Mesenchymal stem cell (in vitro differentiated cells and primary cell): ENCODE measurements at places on chromosomes 1 and 21.

- DNase-seq, result no peak
- no peak overlapping the region for H3K4me3 ChIP-seq
- no peak overlapping the region for H3K27ac ChIP-seq
Observed at GRCh38 chr21:41972511-41973205, 18.8 kb upstream of the C2CD2 start.

GRCh38 chr21:35601211-35601610 lies 459.1 kb downstream of the SETD4 start:
- no peaks in the 10 kb centered on the region for H3K36me3 ChIP-seq
- H3K4me1 ChIP-seq, result no peaks in the 10 kb centered on the region
- no peak overlapping the region for H3K4me3 ChIP-seq
- no peaks in the 10 kb centered on the region for H3K27me3 ChIP-seq

DNA sequence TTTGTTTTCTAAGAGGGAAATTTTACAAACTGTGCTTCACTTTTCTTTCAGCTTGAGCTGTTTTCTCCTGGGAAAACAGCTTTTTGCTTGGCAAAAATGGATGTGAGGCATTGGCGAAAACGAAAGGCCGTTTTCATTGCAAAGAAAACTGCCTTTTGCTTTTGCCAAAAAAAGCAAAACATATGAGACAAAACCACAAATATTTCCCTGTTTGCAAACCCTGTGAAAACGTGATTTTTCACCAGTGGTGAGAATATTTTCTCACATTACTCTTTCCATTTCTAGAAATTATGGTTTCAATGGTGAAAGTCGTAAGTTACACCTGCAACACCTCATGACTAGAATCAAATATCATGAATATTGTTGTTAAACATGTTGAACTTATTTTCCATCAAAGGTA lies 74.0 kb upstream of the ZBTB18 start:
- no peak for DNase-seq
- peaks cover 2% of the 10 kb centered on the region for H3K4me1 ChIP-seq
- H3K36me3 ChIP-seq, result no peaks in the 10 kb centered on the region

DNA sequence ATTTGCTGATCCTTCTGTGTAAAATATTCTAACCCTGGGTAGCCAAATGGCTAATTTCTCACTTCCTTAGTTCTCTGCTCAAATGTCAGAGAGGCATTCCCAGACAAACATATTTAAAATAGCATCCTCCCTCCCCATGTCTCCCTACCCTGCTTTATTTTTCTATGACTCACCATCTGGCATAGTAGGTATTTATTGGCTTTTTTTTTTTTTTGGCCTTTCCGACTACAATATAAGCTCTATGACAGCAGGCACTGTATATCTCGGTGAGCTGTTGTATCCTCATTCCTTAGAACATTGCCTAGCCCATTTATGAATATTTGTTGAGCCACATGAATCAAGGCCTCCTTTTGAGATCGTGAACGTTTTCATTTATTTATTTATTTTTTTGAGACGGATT lies 1.5 kb upstream of the NEK7 start:
- H3K36me3 ChIP-seq, result no peaks in the 10 kb centered on the region
- no peaks in the 10 kb centered on the region for H3K27me3 ChIP-seq
- peaks cover 2% of the 10 kb centered on the region for H3K4me1 ChIP-seq
- H3K27ac ChIP-seq, result no peak overlapping the region

DNA sequence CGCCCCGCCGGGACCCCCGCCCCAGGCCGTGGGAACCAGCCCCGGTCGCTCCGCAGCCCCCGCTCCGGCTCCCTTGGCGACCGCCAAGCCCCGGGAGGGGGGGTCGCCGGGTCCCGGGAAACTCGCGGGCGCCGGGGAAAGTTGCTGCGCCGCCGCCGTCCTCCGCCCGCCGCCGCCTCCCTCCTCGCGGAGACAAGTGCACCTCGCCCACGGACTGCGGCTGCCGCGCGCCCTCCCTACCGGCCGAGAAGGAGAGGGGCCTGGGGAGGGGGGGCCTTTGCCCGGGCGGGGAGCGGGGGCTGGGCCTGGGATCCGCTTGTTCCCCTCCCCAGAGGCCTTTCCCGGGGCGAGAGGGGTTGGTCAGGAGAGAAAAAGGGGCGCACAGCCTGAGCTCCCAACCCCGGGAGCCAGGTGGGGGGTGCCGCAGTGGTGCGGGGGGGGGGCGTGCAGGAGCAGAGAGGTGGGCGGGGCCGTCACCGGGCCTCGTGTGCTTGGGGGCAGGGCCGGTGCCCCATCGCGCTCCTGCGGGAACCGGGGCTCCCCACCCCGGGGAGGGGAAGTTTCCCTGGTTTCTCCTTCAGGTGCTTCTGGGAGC lies 592 bp downstream of the AGRN start:
- peak; percentile 43 for DNase-seq
- H3K4me1 ChIP-seq, result peaks cover 48% of the 10 kb centered on the region
- peaks cover 37% of the 10 kb centered on the region for H3K36me3 ChIP-seq
- H3K27me3 ChIP-seq, result peaks cover 27% of the 10 kb centered on the region
- peak overlapping the region; percentile 98 for H3K27ac ChIP-seq

GRCh38 chr1:200974711-200975110 lies 48.8 kb downstream of the KIF21B start:
- no peak overlapping the region for H3K4me3 ChIP-seq
- peaks cover 3% of the 10 kb centered on the region for H3K4me1 ChIP-seq
- no peak overlapping the region for H3K27ac ChIP-seq
- no peaks in the 10 kb centered on the region for H3K36me3 ChIP-seq
- H3K27me3 ChIP-seq, result no peaks in the 10 kb centered on the region

GRCh38 chr1:30911059-30911954 lies 2.7 kb upstream of the SDC3 start:
- no peak overlapping the region for H3K27ac ChIP-seq
- peaks cover 24% of the 10 kb centered on the region for H3K4me1 ChIP-seq
- DNase-seq, result peak; percentile 86
- H3K4me3 ChIP-seq, result no peak overlapping the region
- no peaks in the 10 kb centered on the region for H3K36me3 ChIP-seq
- peaks cover 6% of the 10 kb centered on the region for H3K27me3 ChIP-seq

- no peak for DNase-seq
- no peaks in the 10 kb centered on the region for H3K27me3 ChIP-seq
- H3K27ac ChIP-seq, result no peak overlapping the region
- peaks cover 5% of the 10 kb centered on the region for H3K4me1 ChIP-seq
Observed at GRCh38 chr1:50747394-50747793, 212.7 kb downstream of the FAF1 start.

DNA sequence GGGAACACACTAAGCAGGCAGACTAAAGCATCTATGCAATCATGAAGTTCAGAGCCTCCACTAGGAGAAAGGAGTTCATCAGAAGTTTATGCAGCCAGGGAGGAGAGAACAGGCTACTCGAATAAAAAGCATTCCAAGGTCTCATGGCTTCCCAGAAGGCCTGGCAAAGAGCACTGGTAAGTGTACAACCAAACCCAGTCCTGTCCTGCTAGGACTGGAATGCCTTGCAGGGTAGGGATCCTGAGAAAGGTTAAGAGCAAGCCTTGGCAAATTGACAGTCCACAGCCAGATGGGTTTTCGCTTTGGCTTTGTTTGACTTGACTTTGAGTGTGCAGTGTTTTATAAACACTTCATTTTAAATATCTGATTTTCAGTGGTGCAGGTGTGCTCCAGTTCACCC lies 133.6 kb upstream of the ATP1B1 start:
- H3K36me3 ChIP-seq, result no peaks in the 10 kb centered on the region
- DNase-seq, result no peak
- H3K27me3 ChIP-seq, result no peaks in the 10 kb centered on the region
- H3K4me3 ChIP-seq, result no peak overlapping the region
- no peak overlapping the region for H3K27ac ChIP-seq

DNA sequence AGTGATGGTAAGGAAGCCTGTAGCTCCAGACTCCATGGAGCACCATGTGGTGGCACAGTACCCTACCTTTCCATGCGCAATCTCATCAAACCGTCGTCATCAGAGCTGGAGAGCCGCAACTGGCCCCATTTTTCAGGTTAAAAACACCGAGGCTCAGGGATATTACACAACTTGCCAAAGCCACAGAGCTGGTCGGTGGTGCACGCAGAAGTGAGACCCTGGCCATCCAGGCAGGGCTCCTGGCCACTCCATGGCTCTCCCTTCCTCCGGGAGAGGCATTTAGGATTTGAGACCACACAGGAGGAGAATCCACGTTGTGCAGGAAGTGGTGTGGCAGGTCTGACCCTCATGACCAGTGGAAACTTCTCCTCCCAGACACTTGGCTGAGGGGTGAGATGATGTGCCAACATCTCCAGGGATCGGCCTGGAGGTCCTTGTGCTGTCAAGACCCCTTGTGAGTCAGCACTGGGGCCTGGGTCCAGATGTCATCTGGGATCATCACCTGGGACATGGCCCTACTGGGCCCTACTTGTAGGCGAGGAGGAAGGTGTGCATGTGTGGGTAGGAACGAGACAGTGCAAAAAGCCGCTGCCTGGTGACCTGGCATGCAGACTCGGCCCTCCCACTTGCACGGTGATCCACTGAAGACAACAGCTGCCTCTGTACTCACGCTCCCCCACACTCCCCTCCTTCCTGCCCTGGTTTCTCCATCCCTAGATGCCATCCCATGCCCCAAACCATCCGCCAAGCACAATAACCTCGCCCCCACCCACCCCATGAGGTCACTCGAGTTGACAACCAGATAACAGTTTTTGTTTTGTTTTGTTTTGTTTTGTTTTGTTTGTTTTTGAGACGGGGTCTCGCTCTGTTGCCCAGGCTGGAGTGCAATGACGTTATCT lies 10.4 kb downstream of the TFF3 start:
- DNase-seq, result no peak
- H3K4me1 ChIP-seq, result peaks cover 9% of the 10 kb centered on the region
- no peak overlapping the region for H3K4me3 ChIP-seq
- peaks cover 56% of the 10 kb centered on the region for H3K27me3 ChIP-seq

GRCh38 chr1:94772230-94772641 lies 47.9 kb upstream of the SLC44A3 start:
- H3K36me3 ChIP-seq, result no peaks in the 10 kb centered on the region
- H3K4me1 ChIP-seq, result peaks cover 13% of the 10 kb centered on the region
- no peak overlapping the region for H3K27ac ChIP-seq
- peak; percentile 95 for DNase-seq
- H3K27me3 ChIP-seq, result peaks cover 2% of the 10 kb centered on the region

GRCh38 chr1:2179283-2180013 lies 15.1 kb downstream of the FAAP20 start:
- peaks cover 21% of the 10 kb centered on the region for H3K27me3 ChIP-seq
- no peak overlapping the region for H3K27ac ChIP-seq
- peak; percentile 16 for DNase-seq
- H3K36me3 ChIP-seq, result peaks cover 84% of the 10 kb centered on the region
- no peak overlapping the region for H3K4me3 ChIP-seq
- peaks cover 16% of the 10 kb centered on the region for H3K4me1 ChIP-seq

DNA sequence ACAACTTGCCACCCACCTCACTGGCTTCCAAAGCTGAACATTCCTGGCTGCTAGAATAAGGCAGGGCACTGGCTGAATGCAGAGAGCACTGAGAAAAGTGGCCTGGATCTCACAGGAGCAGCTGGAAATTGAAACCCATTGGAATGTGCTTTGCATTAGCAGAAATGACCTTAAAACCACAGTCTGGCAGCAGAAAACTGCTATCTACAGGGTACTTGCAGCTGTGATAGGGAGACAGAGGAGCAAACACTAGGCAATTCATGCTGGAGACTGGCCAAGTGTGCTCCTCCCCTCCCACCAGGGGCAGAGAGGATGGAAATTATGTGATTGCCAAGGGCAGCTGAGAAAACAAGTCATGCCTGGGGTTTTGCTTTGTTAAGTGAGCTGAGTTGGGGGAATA lies 47.2 kb downstream of the HSD3B1 start:
- H3K4me3 ChIP-seq, result no peak overlapping the region
- peak; percentile 85 for DNase-seq
- H3K4me1 ChIP-seq, result peaks cover 12% of the 10 kb centered on the region
- no peaks in the 10 kb centered on the region for H3K36me3 ChIP-seq

- no peaks in the 10 kb centered on the region for H3K27me3 ChIP-seq
- H3K4me1 ChIP-seq, result peaks cover 39% of the 10 kb centered on the region
- no peak overlapping the region for H3K4me3 ChIP-seq
- H3K36me3 ChIP-seq, result no peaks in the 10 kb centered on the region
- no peak for DNase-seq
Observed at GRCh38 chr21:45817345-45817744, 164.2 kb upstream of the COL6A1 start.

GRCh38 chr21:35048183-35048601 lies 910 bp downstream of the RUNX1 start:
- DNase-seq, result peak; percentile 81
- H3K4me3 ChIP-seq, result peak overlapping the region; percentile 66
- H3K4me1 ChIP-seq, result peaks cover 13% of the 10 kb centered on the region
- H3K36me3 ChIP-seq, result no peaks in the 10 kb centered on the region

GRCh38 chr21:21860888-21861287 lies 862.7 kb downstream of the NCAM2 start:
- H3K27ac ChIP-seq, result no peak overlapping the region
- H3K4me3 ChIP-seq, result no peak overlapping the region
- H3K4me1 ChIP-seq, result no peaks in the 10 kb centered on the region
- H3K27me3 ChIP-seq, result no peaks in the 10 kb centered on the region
- peak; percentile 52 for DNase-seq

DNA sequence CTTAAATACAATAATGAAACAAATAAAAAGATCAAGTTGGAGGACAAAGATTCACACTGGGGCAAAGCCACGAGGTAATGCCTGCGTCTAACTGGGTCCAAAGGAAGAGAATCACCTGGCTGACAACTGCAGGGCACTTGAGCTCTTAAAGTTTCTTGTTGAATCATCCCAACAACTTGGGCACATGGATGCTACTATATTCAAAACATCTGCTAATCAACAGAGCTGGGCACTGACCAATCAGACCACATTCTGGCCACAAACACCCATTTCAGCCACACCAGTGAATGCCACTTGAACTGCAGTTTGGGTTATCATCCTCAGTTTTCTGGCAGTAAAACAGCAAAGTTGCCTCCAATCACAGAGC lies 51.0 kb downstream of the ABCA4 start:
- H3K36me3 ChIP-seq, result no peaks in the 10 kb centered on the region
- H3K4me3 ChIP-seq, result no peak overlapping the region
- H3K27me3 ChIP-seq, result no peaks in the 10 kb centered on the region

- no peak overlapping the region for H3K27ac ChIP-seq
- no peak overlapping the region for H3K4me3 ChIP-seq
- no peak for DNase-seq
- no peaks in the 10 kb centered on the region for H3K4me1 ChIP-seq
- H3K36me3 ChIP-seq, result no peaks in the 10 kb centered on the region
Observed at GRCh38 chr1:81068726-81069125, 732.0 kb upstream of the ADGRL2 start.

- H3K36me3 ChIP-seq, result no peaks in the 10 kb centered on the region
- no peak overlapping the region for H3K27ac ChIP-seq
- H3K4me3 ChIP-seq, result no peak overlapping the region
- H3K27me3 ChIP-seq, result peaks cover 3% of the 10 kb centered on the region
Observed at GRCh38 chr1:76105372-76105771, 30.8 kb downstream of the ST6GALNAC3 start.

- H3K4me3 ChIP-seq, result no peak overlapping the region
- no peaks in the 10 kb centered on the region for H3K4me1 ChIP-seq
- DNase-seq, result no peak
- H3K36me3 ChIP-seq, result no peaks in the 10 kb centered on the region
- H3K27me3 ChIP-seq, result no peaks in the 10 kb centered on the region
Observed at GRCh38 chr1:68010543-68010942, 39.9 kb downstream of the DIRAS3 start.

- peaks cover 6% of the 10 kb centered on the region for H3K4me1 ChIP-seq
- H3K27ac ChIP-seq, result peak overlapping the region; percentile 97
- no peak for DNase-seq
- peaks cover 45% of the 10 kb centered on the region for H3K36me3 ChIP-seq
- H3K27me3 ChIP-seq, result no peaks in the 10 kb centered on the region
Observed at GRCh38 chr1:113904293-113904673, 316 bp downstream of the AP4B1 start.

GRCh38 chr1:180365039-180365438 lies 135.0 kb downstream of the LHX4 start:
- DNase-seq, result no peak
- no peaks in the 10 kb centered on the region for H3K4me1 ChIP-seq
- no peak overlapping the region for H3K27ac ChIP-seq
- H3K4me3 ChIP-seq, result no peak overlapping the region
- no peaks in the 10 kb centered on the region for H3K27me3 ChIP-seq
- no peaks in the 10 kb centered on the region for H3K36me3 ChIP-seq
